ENCODE measurements at places on chromosomes 5 and 9.

- no peak for DNase-seq
Measured at GRCh38 chr5:82185851-82186250, 92.3 kb downstream of the RPS23 start.

DNA sequence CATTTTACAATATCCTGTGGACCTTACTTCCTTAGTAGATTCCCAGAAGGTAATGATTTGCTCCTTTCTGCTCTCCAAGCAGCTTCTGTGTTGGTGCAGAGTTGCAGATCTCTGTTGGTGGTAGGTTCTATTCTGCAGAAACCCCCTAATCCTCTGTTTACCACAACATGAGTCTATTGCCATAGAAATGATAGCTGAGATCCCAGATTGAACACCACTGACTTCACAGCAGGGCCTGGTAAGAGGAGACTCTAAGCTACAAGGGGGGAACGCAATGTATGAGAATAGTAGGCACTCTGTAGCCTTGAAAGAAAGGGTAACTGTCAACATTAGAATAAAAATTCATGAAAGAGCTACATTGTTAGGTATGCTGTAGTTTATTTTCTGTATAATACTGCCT is 59.5 kb downstream of the MUSK start:
- DNase-seq = no peak

DNA sequence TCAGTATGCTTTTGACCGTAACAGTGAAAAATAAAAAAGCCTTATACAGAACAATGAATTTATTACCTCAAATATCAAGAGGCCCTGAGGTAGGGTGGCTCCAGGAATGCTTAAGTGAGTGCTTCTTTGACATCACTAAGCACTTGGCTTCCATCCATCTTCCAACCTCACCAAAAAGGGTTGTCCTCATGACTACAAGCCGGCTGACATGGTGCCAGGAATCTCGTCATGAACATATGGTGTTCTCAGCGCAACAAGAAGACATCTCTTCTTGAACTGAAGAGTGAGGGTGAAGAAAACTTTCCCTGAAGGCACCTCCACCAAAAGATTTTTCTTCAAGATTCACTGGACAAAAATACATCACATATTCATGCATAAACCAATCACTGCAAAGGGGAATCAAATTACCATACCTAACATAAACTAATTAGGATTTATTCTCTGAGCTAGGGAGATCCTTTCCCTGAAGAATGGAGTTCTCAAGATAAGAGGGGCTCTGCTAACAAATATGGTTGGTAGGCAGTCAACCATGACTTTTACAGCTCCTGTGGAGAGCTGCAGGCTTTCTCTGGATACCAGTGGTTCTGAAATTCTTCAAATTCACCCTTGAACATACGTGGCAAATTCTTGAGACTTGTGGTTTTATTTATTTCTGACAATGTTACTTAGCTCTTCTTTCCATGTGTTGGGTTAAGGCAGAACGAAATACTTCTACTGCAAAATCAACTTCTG is 49.5 kb downstream of the AGXT2 start:
- no peak for DNase-seq

- DNase-seq = no peak
Measured at GRCh38 chr5:131277875-131278740, 14.3 kb downstream of the CDC42SE2 start.

DNA sequence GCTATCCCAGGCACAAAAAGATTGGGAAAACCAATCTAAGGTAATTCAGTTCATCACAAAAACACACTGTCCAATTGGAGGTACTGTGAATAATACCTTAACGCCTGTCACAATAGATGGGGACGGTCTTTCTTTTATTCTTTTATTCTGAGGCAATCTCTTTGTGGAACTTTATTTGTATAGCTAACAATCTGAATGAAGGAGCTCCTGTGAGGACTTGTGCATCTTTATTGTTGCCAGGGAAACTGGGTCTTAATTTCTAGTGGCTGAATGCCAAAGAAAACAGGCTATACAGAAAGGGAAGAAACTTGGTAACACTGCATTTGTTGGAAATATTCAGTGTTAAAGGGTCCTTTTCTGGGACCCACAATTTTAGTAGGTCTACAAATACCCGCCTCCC is 546.9 kb upstream of the C9orf72 start:
- no peak for DNase-seq

GRCh38 chr5:38845526-38846378 is at the start of gene OSMR:
Gene OSMR (plus strand): TSS chr5:38846012. CDS start chr5:38869045, 23,033 bp downstream.
- DNase-seq = no peak

- DNase-seq = no peak
Measured at GRCh38 chr5:107524111-107524510, 146.6 kb downstream of the EFNA5 start.

- peak; percentile 62 for DNase-seq
Measured at GRCh38 chr9:136902259-136902821, 16.0 kb downstream of the TRAF2 start.

DNA sequence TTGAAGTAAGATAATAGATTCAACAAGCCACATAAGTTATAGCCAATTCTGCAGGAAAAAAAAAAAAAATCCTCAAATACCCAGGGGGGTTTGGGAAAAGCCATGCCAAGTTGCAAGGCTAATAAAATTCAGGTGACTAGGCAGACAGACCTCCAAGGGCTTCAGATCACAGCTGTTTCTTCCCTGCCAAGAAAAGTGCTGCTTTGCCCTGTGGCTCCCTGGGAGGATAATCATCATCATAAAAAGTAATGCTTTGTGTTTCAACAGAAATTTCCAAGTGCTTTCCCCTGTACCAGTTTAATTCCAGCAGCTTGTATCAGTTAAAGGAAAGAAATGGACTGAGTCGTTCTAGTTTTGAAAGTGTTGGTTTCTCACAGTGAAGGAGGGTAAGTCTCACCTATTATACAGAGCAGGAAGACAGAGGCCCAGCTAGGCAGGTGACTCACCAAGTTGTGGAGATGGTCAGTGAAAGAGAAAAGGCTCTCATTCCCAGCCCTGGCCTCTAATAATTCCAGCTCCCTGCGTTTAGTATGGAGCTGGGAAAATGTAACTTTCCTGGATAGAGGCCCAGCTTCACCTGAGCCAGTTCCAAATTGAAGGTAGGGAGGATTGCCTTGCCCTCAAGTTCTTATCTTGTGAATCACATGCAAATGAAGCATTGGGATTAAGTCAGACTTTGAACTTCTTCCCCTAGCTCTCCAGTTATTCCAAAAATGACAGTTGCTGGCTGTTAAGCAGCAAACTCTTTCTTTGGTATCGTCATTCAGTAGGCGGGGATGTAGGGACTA is 263.4 kb downstream of the GRIA1 start:
- no peak for DNase-seq

- no peak for DNase-seq
Measured at GRCh38 chr5:171367424-171368370, 20.0 kb upstream of the NPM1 start.

GRCh38 chr9:70382046-70382708 is 32.3 kb downstream of the KLF9 start:
- DNase-seq = no peak

GRCh38 chr5:170267431-170268152 is 30.0 kb downstream of the LCP2 start:
- no peak for DNase-seq

DNA sequence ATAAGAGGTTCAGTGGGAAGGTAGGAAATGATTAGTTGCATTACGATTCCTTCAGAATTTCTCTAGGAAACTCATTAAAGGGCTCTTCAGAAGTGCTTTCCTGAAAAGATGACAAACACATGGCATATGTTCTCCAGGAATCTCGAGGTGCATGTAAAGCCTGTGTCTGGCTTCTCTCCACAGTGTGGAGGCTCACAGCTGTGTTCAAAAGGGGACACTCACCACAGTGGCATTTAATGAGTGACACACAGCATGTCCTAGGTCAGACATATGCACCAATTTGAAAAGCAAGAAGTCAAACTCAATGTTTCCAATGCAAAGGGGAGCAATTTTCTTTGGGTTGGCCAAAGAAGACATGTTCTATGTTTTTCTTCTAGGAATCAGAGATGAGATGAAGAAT is 976.9 kb downstream of the MAT2B start:
- DNase-seq = no peak

DNA sequence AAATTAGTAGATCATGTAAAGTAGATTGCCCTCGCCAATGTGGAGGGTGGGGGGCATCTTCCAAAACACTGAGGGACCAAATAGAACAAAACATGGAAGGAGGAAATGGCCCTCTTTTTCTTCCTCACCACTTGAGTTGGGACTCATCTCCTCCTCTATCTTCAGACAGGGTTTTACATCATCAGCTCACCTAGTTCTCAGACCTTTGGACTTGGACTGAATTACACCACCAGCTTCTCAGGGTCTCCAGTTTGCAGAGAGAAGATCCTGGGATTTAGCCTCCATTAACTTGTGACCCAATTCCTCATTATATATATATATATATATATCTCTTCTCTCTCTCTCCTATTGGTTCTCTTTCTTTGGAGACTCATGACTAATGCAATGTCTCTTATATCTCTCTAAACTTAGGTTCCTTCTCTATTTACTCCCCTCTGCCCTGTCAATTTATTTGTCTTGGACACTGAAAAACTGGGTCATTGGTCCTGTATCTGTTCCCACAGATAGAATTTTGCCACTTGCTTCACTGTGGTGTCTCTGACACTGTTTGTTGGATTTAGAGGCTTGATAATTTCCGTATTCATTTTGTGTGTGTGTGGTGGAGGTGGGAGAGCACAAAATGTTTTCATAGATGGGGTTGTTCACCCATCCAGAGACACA is 54.3 kb upstream of the TXNDC8 start:
- no peak for DNase-seq

GRCh38 chr5:139575751-139576150 is 14.6 kb downstream of the UBE2D2 start:
- DNase-seq = no peak

GRCh38 chr5:174529925-174530681 is 194.3 kb upstream of the MSX2 start:
- DNase-seq = no peak

GRCh38 chr5:33398501-33398900 is 42.3 kb upstream of the TARS1 start:
- no peak for DNase-seq

DNA sequence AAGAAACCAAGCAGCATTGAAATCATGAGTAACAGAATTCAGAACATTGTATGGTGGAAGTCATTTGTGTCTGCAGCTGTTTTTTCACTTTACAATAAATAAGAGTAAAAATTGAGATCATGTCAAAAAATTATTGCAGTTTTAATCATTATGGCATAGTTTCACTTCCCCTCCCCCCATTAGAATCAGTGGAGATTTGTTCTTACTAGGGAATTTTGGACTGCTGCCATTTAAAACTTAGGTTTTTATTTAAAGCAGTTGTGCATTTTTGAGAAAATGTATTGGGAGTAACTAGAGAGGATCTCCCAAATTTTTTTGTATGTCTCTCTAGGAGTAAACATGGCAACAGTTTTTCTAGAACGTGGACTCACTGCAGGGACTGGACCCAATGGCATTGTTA is 20.4 kb downstream of the GTF3C4 start:
- DNase-seq = no peak

DNA sequence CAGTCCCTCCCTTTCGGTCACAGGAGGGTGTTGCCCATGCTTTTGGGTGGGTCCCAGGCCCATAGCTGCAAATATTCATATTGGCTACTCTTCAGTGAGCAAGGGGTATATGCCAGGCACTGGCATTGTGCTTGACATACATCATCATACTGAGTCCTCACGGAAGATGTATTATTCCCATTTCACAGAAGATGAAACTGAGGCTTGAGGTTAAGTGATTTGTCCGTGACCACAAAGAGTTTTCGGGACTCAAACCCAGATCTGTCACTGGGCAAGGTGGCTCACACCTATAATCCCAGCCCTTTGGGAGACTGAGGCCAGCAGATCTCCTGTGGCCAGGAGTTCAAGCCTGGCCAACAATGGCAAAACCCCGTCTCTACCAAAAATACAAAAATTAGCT is 6.5 kb upstream of the FGFR4 start:
- no peak for DNase-seq

GRCh38 chr9:90124961-90125360 is 517.7 kb downstream of the DIRAS2 start:
- no peak for DNase-seq

GRCh38 chr9:98359569-98359968 is 104.1 kb upstream of the TBC1D2 start:
- no peak for DNase-seq

DNA sequence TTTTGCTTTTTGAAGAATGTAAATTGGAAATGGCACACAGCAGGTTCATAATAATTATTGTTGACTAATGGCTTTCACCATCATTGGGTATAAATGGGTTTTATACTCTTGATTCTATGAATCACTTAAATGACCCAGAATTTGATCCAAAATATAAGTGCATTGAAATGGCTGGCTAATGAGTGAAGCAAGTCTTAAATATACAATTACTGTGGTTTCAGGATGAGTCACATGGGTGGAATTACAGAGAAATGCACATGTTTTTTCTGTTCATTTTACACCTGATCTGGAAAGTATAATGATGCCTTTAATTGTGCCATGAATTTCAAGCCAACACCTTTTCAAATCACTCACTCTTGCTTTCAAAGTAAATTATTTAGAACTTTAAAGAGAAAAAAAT is 380.8 kb upstream of the CD180 start:
- no peak for DNase-seq

DNA sequence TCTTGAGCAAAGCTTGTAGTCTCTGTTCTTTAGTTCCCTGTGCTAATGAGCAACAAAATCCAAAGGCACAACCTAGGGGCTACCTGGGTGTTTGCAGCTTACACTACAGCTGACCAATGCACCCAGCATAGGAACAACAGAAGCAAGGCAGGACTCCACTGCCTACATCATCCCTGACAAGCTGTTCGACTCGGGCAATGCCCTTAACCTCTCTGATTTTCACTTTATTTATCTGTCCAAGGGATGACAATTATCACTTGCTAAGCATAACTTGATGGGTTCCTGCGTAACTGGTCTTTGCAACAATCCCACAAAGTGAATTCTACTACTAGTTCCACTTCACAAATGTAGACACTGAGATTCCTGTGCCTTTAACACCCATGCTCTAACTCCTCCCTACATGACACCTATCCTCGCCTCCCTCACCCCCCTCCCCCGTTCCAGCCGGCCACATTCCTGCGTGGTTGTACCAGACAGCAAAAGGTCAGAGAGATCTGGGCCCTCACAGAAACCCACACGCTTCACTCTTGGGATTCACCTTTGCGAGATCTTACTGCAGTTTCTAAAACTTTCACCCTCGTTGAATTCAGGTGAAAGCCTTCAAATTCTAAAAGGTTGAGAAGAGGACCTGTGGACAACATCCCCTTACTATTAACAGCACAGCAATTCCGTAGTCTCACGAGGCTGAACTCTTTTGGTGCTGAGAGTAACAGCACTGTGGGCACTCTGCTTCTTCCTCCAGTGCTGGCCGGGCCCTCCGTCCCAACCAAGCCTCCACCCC is 995 bp downstream of the IPPK start:
- DNase-seq = peak; percentile 30
